Muscle of arm (tissue), 14 donors: ENCODE measurements at places on chromosomes 3 and 15. TPM values are rescaled to one million over a fixed set of nuclear protein-coding genes. Genes with fewer than 3 reads are reported as not detected.

Gene ANAPC13
- 72.1 TPM for polyA plus RNA-seq

Gene MEIS2
- polyA plus RNA-seq: 6.3 TPM

Gene CPNE9
- not detected for polyA plus RNA-seq

Gene NLGN1
- polyA plus RNA-seq: 2.0 TPM

Gene SAMMSON
- 0.11 TPM for polyA plus RNA-seq

Gene RPSA
- not detected for polyA plus RNA-seq

Gene ERICH6
- polyA plus RNA-seq: not detected

Gene EPHA6
- polyA plus RNA-seq: 0.24 TPM

Gene MUC20
- not detected for polyA plus RNA-seq

Gene DISP2
- 1.3 TPM for polyA plus RNA-seq

DNA sequence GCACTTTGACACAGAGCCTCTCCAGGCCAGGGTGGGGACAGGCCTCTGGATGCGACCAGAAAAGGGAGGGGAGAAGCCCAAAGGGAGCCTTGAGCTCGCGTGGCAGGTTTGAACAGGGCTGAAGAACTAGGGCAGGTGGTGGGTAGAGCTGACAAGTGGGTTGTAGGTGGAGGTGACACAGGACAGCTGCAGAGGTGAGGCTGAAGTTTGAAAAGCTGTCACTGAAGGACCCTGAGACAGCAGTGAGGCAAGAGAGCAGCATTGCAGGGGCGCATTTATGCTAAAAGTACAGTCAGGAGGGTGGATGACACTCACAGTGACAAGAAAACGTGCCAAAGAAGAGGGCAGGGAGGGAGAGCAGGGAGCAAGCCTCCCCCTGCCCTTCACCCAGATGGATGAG, 21.8 kb upstream of the EPB42 start:
- no peak for DNase-seq

DNA sequence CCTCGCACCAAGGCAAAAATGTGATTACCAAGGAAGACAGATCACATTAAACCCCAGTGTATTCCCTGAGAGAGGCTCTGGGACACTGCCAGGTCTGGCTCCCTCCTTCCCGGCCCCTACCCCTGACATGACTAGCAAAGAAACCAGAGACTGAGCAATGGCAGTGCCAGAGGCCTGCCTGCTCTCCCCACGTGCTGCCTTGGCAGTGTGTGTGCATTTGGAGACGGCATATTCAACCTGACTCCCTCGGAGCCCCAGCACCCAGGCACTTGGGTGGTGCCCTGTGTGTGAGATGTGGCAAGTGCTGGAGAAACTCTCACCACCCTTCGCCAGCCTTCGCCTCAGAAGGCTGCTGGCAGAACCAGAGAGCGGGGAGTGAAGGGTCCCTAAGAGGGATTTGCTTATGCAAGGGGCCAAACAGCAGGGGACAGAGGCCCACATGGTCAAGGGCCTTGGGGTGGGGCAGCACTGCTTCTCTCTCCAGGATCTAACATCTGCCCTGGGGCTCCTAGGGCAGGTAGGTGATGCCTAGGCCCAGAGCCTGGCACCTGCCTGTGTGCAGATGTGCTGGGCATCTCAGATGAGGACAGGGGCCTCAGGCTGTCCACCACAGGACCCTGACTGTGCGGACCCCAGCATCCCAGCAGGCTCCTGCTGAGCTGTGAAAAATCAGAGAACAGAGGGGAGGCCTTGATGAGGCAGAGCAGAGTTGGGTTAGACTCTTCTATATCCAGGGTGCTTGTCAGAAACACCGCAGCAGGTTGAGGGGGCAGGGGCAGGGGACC, 23.6 kb upstream of the PLXNA1 start:
- no peak for DNase-seq

DNA sequence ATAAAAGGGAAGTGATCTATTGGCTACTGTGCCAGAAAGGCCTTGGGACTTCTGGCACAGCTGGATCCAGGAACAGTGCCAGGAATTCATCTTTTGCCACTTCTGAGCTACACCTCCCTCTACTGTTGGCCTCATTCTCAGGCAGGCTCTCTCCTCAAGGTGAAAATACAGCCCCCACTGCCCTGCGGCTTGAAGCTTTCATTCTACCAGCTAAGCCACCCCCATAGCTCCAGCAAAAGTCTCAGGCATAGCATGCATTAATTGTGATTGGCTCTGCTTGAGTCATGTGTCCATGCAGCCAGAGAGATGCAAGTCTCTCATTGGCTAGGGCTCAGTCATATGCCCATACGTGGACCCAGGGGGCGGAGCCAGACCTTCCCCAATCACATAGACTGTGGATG, 142.4 kb downstream of the TPRA1 start:
- no peak for DNase-seq

DNA sequence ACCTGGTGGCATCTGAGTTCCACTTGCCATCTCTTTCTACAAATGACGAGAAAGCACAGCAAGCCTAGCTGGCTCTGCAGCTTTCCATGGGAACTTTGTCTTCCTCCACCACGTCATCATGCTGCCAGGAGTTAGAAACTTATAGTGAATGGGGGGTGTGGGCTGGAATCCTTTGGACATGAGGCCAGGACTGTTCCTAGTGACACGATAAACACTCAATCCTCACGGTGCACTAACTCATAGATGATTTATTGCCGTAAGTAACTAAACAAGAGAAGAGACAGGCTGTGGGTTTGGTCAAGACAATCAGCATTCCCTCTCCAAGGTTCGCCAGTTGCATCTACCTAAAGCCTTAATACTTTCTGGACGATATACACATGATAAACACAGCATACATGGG, 50.6 kb downstream of the OXNAD1 start:
- DNase-seq: no peak

DNA sequence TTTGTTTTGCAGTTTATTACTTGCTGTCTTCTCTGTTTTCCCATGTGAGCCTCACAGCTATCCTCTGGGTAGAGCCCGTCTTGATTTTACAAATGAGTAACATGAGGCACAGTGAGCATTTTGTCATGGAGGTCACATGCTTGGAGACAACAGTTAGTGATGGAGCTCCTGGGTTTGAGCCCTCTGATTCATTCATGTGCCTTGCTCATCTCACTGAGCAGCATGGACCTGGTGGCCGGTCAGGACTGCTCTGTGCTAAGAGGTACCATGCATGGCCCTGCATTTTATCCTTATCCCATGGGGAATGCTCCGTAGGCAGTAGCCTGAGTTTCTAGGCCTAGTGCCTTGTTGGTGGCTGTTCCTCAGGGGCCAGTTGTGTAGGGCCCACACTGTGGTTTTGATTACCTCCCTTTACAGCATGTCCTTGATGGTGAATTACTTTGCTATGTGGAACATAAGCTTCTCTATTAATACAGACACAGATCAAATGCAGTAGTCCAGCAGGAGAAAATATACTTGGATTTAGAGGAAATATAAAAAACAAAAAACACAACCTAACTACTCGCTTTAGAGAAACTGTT, 35.6 kb downstream of the MAP2K5 start:
- no peak for DNase-seq

DNA sequence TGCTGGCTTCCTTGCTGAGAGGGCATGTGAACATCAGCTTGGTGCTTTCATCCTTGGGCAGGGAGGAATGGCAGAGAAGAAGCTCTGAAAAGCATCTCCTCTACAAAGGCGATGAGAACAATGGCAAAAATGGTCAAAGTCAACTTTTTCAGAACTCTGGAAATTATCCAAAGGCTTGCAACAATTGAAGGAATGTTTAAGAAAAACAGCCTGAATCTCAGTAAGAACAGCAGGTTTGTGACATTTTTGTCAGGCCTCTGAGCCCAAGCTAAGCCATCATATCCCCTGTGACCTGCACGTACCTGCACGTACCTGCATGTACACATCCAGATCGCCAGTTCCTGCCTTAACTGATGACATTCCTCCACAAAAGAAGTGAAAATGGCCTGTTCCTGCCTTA, 51.8 kb downstream of the ONECUT1 start:
- DNase-seq: no peak

- no peak for DNase-seq
These were observed at the start of gene TMIE for GRCh38 chr3:46701181-46701939. Gene TMIE (plus strand): TSS chr3:46701392. CDS start chr3:46701488, 96 bp downstream.

GRCh38 chr3:50388016-50388719, 28.8 kb upstream of the TMEM115 start:
- DNase-seq: no peak

DNA sequence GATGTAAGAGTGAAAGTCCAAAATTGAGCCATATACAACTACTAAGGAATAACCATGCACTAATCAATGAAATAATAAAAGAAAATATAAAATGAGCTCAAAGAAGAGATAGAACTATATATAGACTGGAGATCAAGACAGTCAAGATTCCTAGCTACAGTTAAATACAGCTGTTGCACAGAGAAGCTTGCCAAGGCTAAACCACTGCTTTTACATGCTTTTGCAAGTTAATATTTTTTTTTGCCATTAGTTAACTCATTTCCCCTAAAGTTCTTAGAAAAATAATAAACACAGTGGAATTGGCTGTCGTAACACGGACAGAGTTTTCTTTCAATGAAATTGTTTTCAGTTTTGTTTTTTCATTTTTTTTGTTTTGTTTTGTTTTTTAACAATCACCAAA, 123.0 kb downstream of the VGLL3 start:
- DNase-seq: peak; percentile 34

DNA sequence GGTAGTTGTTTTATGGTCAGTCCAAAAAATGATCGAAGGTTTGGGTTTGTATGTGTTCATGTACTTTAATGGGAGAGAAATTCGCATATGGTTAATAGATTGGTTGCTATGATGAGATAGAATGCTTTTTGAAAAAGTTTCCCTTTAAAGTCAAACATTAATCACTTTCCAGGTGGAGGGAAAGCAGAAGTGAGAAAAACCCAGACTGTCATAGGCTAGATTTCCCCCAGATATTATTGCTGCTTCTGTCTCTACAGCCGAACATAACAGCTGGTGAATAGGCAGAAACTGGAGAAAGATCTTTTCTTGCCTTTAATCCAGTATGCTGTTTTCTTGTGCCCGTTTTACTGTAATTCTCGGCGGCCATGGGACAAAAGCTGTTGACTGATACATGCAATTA, 287.6 kb downstream of the SOX2 start:
- no peak for DNase-seq

DNA sequence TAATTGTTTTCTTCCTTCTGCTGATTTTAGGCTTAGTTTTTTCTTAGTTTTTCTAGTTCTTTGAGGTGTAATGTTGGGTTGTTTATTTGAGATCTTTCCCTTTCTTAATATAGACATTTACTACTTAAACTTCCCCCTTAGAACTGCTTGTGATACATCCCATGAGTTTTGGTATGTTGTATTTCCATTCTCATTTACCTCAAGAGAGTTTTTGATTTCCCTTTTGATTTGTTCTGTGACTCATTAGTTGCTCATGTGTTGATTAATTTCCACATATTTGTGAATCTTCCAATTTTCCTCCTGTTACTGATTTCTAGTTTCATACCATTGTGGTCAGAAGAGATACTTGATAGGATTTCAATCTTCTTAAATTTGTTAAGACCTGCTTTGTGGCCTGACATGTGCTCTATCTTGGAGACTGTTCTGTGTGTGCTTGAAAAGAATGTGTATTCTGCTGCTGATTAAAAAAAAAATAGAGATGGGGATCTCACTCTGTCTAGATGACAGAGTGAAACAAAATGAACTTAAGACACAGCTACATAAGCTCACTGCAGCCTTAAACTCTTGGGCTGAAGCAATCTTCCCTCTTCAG, 22.3 kb downstream of the GRM2 start:
- DNase-seq: no peak

DNA sequence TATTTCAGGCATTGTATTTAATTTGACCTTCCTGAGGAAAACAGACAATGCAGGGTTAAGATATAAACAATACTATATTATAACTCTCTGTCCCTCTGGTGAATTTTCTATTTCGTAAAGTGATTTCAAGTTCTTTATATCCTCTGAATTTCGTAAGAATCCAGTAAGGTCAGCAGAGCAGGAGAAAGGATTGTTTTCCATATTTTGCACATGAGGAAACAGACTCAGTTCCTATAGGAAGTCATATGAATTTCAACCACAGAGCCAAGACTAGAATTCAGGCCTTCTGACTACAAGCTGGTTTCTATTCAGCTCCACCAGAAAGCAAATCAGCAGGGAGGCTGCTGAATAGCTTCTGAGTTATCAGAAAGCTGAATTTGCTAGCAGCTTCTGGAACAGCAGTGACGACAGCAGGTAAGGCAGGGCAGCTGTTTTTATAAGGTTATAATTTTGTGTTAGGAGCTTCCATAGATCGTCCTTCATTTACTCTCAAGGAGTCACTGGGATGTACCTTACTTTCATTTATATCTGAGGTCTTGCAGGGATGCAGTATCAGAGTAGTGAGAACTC, 11.1 kb upstream of the PLAAT1 start:
- no peak for DNase-seq

DNA sequence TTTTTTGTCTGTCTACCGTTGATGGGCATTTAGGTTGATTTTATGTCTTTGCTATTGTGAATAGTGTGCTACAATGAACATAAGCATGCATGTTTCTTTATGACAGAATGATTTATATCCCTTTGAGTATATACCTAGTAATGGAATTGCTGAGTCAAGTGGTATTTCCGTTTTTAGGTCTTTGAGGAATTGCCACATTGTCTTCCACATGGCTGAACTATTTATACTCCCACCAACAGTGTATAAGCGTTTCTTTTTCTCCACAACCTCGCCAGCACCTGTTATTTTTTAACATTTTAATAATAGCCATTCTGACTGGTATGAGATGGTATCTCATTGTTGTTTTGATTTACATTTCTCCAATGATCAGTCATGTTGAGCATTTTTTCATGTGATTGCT, 89.6 kb upstream of the GALNT15 start:
- DNase-seq: no peak

DNA sequence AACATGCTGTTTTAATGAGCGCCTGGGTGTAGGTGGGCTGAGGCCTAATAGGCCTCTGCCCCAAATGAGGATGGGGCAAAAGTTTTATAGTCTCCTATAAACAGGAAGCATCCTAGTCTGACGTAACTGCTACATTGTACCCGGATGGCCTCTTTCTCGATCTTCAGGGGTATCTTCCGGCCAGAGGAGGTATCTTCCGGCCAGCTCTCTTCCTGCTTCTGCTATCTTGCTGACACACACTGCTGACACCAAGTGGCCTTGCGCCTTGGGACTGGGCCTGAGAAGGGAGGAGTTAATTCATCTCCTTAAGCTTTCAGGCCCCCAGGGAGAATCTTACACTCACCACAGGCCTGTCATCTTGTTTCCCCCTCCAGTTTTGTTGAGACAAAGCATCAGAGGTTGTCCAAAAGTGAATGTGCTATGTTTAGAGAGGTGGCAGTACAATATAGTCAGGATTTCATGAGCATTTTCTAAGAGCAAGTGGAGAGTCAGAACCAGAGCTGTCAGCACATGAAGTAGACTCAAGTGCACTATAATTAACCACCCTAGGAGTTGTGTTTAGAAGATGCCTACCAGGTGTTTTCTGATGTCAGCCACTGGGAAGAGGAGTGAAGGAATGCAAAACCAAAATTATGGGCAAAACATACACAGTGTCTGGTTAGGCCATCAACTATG, 15.6 kb upstream of the IGSF10 start:
- DNase-seq: no peak

DNA sequence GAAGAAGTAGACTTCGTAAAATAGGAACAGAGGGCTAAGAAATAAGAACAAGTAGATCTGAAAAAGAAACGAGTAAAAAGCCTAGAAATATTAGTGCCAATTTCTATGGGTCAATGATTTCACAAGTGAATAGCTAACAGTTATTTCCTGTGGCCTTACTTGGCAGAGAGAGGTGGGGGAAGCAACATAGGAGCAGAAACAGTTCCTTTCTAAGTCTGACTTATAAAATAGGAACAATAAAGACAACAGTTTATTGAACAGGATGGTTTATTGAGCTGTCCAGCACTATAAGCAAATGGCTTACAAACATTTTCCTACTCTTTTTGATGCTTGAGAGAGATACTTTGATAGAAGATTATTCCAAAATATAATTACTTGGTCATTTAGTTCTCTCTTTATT, 37.9 kb downstream of the AGTR1 start:
- DNase-seq: no peak

- DNase-seq: no peak
These were observed 18.7 kb upstream of the P2RY12 start for GRCh38 chr3:151403246-151403645.
